ENCODE measurements at places on chromosomes 12 and 14.

- no peak for DNase-seq
These were observed 79.4 kb upstream of the DCN start for GRCh38 chr12:91261820-91262676.

DNA sequence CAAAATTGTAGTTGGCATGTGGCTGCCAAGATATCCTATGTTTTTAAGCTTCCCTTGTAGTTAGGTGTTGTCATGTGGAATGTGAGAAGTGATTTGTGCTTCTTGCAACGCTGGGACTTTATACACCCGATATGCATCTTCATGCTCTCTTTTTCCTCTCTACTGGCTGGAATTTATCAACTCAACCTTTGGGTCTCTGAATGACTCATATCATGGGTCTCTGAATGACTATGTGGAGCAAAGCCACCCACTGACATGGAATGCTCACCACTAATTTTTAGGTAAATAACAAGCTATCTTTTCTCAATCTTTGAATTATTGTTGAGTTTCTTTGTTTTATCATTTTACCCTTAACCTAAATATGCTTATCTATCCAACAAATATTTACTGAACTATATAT is 144.6 kb downstream of the ATP23 start:
- no peak for DNase-seq

GRCh38 chr12:16297521-16297920 is 20.0 kb upstream of the SLC15A5 start:
- no peak for DNase-seq

DNA sequence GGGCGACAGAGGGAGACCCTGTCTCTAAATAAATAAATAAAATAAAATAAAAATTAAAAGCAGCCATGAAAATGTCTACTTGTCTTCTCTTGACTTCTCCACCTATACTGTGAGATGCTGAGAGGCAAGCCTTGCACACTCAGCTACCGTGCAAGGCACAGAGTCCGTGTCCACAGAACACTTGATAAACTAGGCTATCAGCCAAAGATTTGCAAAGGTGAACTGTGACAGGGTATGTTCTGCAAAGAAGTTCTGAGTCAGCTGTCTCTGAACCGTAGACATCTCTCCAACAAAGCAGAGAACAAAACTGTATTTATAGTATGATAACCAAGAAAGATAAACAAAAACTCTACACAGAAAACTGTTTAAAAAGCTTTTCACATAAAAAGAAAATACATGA is 35.5 kb downstream of the STXBP6 start:
- DNase-seq, result no peak

DNA sequence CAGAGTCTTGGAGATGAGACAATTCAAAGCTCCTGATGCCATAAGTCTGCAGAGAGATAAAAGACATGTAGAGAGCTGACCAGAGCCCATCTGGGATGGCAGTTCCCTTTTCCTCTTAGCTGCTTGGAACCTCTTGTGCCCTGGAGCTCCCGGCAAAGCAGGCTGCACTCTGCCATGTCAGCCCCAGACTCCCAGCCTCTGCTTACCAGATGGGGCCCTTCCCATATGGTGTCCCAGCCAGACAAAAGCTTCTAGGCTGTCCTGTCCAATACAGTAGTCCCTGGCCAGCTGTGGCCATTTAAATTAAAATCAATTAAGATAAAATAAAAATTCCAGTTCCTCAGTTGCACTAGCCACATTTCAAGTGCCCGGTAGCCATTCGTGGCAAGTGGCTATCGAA is 303.9 kb downstream of the TTC6 start:
- no peak for DNase-seq

DNA sequence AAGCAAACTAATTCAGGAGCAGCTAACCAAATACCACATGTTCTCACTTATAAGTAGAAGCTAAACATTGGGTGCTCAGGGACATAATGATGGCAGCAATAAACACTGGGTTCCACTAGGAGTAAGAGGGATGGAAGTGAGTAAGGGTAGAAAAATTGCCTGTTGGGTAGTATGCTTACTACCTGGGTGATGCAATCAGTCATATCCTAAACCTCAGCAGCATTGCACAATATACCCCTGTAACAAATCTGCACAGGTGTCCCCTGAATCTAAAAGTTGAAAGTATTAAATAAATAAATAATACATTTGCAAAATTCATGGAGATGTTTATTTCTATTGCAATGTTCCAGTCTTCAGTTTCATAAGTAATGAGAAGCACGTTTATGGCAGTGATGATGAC is 409.8 kb upstream of the FOXG1 start:
- no peak for DNase-seq

- DNase-seq, result no peak
These were observed 80.6 kb downstream of the BTG1 start for GRCh38 chr12:92065018-92065499.

GRCh38 chr14:55277972-55278740 is 6.9 kb downstream of the FBXO34 start:
- peak; percentile 8 for DNase-seq

GRCh38 chr14:73602994-73603393 is 9.3 kb upstream of the ACOT6 start:
- DNase-seq, result no peak

- no peak for DNase-seq
These were observed 65.3 kb downstream of the DENND5B start for GRCh38 chr12:31525496-31526157.

DNA sequence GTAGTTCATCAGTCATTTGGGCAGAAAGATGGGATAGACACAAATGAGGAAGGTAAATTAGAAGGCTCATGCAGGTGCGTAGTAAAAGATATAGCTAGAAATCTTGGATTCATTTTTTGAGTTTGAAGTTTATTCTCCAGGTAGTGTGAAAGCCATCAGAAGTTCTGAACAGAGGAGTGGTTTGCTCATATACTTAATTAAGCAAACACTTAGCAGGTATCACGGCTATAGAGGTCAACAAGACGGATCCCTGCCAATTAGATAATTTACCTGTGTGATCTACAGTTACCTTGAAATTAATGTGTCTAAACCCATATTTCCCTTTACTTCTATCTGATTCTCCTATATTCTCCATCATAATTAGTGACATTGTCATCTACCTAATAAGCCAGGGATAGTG is 29.7 kb downstream of the PALS1 start:
- no peak for DNase-seq

- DNase-seq, result no peak
These were observed 166.2 kb downstream of the ADGRD1 start for GRCh38 chr12:131119936-131120335.

DNA sequence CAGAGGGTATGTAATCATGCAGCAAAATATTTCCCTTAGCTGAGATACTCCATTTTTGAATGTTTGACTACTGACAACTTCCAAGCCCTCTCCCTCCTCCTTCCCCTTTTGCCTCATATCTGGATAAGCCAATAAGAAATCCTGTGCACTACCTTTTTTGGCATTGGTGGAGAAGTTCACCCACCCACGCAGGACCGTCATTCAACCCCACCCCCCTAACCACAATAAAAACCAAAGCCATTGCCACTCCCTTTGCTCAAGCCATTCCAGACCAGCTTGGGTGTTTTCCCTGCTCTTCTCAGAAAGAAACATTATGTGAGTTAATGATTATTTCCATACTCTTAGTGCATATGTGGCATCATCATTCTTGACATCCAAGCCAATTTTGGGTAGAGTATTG is 176.7 kb downstream of the PTPN11 start:
- no peak for DNase-seq

DNA sequence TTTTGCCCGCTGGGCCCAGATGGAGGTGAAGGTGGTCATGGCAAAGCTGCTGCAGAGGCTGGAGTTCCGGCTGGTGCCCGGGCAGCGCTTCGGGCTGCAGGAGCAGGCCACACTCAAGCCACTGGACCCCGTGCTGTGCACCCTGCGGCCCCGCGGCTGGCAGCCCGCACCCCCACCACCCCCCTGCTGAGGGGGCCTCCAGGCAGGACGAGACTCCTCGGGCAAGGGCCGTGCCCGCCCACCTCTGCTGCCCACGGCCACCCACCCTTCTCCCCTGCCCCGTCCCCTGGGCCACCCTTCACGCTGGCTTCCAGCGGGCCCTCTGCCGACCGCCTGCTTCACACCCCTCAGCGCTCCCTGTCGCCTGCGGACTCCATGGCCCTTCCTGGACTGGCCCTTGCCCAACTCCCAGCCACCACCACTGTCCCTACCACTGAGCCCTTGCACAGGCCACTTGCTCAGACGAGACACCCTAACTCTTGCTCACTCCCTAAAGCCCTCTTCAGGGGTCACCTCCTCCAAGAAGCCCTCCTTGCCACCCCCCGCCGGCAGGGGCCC is 42.5 kb downstream of the CYP46A1 start:
- DNase-seq, result no peak
